NCI-H2029 (cell line): ENCODE measurements at places on chromosomes 2 and 18.

DNA sequence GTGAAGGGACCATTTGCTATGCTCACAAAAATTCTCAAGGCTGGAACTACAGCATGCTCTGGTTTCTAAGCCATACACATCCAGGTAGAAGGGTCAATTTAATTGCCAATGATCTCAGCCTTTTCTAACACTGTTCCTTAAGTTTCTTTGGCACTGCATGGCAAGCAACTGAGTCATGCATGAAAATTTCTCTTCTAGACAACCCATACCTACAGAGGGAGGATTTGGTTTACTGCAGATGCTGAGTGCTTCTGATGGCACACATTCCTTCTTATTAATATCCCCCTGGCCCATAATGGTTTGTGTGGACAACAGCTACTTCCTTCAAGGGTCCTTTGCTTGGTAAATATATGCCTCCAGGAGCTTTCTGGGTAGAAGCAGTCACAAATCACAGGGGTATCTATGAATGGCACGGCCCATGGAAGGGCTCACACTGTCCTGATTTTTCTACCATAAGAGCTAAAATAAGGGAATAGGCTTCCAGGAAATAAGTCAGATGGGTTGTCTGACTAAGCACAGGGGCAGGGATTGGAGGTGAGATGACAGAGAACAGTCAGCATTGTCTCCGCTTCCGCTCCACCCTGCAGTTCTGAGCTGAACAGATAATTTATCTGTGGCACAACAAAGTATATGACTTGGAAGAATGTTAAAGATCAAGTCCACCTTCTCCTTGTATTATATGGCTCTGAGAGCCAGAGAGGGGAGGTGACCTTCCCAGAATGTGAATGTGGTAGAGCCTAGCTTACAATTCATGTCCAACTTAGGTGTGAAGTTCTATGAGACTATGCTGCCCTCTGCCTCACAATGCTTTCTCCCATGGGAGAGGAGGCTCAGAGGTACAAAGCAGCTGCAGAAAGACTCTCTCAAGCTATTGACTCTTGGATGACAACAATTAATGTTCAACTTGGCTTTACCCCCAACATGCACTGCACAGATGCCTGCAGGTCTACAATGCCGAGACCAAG is 199.2 kb upstream of the TNP1 start:
- DNase-seq = no peak

DNA sequence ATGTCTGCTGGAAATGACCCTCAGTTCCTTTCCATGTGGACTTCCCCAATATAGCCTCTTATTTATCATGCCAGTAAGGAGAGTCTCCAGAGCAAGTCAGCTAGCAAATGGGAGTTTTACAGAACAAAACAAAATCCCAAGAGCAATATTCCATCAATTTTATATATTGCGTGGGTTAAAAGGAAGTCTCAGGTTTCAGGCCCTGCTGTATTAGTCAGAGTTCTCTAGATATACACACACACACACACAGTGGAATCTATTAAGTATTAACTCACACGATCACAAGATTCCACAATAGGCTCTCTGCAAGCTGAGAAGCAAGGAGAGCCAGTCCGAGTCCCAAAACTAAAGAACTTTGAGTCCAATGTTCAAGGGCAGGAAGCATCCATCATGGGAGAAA is 102.8 kb upstream of the MAP2 start:
- DNase-seq = no peak

- DNase-seq = peak; percentile 91
These were observed 236.8 kb downstream of the NCKAP5 start for GRCh38 chr2:133331436-133331835.

DNA sequence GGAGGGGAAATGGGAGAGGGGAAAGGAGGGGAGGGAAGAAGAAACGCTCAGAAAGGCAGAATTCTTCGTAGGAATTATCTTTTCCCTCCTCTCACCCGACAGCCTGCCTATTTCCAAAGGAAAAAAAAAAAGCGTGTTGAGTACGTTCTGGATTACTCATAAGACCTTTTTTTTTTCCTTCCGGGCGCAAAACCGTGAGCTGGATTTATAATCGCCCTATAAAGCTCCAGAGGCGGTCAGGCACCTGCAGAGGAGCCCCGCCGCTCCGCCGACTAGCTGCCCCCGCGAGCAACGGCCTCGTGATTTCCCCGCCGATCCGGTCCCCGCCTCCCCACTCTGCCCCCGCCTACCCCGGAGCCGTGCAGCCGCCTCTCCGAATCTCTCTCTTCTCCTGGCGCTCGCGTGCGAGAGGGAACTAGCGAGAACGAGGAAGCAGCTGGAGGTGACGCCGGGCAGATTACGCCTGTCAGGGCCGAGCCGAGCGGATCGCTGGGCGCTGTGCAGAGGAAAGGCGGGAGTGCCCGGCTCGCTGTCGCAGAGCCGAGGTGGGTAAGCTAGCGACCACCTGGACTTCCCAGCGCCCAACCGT is at the start of gene GAD1:
TSS of gene GAD1 (plus strand) at position 384 of the 589 bp plus-strand sequence. CDS start 1,705 bp downstream, outside the sequence.
- DNase-seq = peak; percentile 86

GRCh38 chr2:65367524-65367923 is 64.9 kb downstream of the SPRED2 start:
- no peak for DNase-seq

GRCh38 chr2:175805442-175806124 is 196.5 kb downstream of the LNPK start:
- no peak for DNase-seq

DNA sequence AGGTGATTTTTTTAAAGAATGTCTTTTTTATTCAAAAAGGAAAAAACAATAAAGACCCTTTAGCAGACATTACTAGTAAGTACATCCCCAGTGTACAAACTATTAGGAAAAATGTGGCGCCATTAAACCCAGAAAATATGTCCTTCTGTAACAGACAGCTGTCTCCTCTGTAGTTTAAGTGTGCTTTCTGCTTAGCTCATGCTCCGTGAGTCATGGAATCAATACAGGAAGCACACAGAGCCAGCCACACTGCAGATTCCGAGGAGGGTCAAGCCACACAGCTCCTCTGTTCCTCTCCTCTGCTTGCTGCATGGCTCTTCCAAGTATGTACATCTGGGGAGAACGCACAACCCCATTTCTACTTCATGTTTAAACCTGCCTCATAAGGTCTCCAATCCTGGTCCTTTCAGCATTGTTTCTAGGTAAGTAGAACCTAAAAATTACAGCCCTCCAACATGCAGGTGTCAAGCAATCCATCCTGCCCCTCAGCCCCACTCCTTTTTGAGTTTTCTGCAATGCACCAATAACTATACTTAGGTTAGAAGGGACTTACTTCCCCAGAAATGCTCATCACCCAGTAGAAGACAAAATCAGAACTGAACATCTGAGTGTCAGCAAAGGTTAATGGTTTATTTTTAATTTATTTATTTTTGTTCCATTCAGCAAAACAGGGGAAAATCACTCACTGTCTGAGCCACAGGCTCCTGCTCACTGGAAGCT is 37.5 kb downstream of the ACVR1 start:
- peak; percentile 83 for DNase-seq

- no peak for DNase-seq
These were observed 6.4 kb upstream of the IMP4 start for GRCh38 chr2:130336150-130336876.

- DNase-seq = no peak
These were observed 182.0 kb upstream of the LINC00305 start for GRCh38 chr18:64330931-64331330.

DNA sequence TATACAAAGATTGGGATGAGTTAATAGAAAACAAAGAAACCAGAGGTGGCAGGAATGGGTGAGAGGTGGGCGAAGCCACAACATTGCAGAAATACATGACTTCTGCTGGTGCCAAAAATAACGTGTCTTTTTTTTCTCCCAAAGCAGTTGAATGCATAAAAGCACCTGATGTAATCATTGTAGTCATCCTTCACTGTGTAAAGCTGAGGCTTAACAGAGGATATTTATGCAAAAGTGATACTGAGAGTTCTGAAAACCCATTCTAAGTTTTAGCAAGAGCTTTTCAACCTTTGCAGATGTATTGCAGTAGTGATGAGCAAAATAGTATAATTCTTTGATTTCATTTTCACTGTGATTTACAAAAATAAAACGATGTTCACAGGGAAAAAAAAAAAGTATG is 173.0 kb downstream of the PTGR3 start:
- DNase-seq = no peak

DNA sequence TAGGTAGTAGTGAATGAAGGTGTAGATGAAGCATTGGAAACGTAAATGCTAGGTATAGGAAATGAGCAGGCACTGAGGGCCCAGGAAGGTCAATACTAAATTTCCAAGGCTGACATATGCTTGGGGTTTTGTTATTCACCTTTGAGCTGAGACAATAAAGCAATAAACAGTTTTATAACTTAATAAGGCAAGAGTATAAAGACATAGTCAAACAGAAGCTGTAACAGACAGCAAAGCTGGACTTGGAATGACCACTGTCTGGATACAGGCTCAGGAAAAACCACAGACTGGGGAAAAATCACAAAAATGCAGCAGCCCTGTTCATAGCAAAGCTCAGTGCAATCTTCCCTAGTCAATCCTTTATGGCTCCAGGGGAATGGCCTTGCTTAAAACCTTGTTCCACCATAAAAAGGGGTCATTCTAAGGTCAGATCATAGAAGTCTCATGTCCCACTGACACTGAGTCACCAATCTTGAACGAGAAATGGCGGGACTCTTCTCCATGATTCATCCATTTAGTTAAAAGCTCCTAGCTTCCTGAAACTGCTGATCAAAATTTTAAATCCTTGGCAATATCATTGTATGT is 493.3 kb downstream of the CMPK2 start:
- no peak for DNase-seq

GRCh38 chr2:122096761-122097160 is 341.3 kb downstream of the TSN start:
- DNase-seq = no peak

GRCh38 chr2:199160677-199161465 is 296.9 kb downstream of the SATB2 start:
- DNase-seq = no peak

- no peak for DNase-seq
These were observed 9.7 kb downstream of the PROKR1 start for GRCh38 chr2:68653034-68653433.

GRCh38 chr18:9885170-9886004 is at the start of gene TXNDC2:
Gene TXNDC2, plus strand, starts transcription at chr18:9885973. Its CDS starts 708 bp downstream, at chr18:9886681.
- DNase-seq = no peak

GRCh38 chr18:55753643-55754263 is 165.8 kb upstream of the TCF4 start:
- DNase-seq = no peak

DNA sequence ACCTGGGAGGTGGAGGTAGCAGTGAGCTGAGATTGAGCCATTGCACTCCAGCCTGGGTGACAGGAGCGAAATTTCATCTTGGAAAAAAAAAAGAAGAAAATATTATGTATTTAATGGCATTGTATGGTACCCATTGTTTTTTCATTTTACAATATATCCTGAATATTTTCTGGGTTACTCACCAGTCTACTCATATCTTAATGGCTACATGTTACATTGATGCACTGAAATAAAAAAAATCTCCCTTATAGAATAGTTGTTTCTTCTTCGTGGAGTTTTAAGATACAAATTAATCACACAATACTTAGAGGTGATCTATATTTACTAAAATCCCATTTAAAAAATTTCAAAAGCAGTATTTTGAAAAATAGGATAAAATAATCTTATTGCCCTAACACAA is 66.3 kb upstream of the XPO1 start:
- DNase-seq = no peak

- no peak for DNase-seq
These were observed 466.9 kb upstream of the HNRNPA3 start for GRCh38 chr2:176745543-176746200.

DNA sequence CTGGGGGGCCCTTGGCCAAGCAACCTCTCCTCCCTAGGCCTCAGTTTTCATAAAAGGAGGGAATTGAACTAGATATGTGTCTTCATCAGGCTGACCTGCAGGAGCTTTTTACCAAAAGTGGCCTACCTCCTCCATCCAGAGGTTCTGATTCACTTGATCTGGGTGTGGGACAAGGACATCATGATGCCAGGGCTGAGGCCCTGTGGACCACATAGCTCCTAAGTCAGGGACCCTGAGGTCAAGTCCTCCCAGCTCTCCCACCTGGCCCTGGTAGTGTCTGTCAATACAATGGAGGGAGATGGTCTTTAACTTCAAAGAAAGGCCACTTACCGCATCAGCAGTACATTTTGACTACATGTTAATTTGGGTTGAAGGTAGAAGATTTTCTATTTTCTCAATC is 10.4 kb downstream of the IL1RN start:
- DNase-seq = no peak

DNA sequence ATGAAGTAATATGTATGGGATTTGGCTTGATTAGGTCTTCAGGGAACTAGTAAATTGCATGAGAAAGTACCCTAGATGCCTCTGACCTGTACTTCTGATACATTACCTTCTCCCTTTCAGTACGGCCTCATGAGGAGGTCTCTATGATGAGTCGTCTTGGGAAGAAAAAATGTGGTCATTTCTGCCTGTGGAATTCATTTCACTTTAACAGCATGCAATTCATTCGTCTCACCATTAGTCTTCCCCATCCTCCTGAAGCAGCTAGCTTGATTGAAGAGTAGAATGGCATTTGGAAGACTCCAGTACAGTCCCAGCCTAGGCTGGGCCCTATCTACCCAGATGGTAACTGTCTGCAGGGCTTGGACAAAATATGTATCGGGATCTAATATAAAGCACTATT is 52.2 kb downstream of the TMX3 start:
- no peak for DNase-seq

GRCh38 chr2:175836361-175836760 is 165.7 kb downstream of the LNPK start:
- no peak for DNase-seq
